Stimulated activated CD8-positive, alpha-beta memory T cell treated with anti-CD3 and anti-CD28 coated beads, Interleukin-4, amount 100 ng/mL, for 1 hour (primary cell): ENCODE measurements at places on chromosomes 16 and 17.

GRCh38 chr17:62705778-62706597, 78.5 kb downstream of the MRC2 start:
- no peak for DNase-seq

GRCh38 chr16:67241008-67241900, 6.0 kb downstream of the FHOD1 start:
- DNase-seq: no peak

GRCh38 chr17:36665417-36665816, 64.0 kb downstream of the MRM1 start:
- no peak for DNase-seq

DNA sequence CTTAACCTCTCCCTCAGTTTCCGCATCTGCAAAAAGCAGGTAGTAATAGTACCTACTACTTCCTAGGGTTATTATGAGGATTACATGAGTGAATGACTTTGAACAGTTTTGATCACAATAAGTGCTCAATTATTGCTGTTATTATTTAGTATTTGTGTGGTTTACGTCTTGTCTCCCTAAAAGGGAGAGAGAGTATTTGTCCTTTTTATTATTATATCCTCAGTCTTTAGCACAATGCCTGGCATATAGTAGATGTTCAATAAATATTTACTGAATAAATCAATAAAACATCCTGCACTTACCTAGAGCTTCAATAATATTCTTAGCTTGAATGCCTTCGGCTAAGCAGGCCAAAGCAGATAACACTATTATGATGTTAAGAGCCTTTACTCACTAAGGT, 160.0 kb downstream of the TANC2 start:
- DNase-seq: no peak

DNA sequence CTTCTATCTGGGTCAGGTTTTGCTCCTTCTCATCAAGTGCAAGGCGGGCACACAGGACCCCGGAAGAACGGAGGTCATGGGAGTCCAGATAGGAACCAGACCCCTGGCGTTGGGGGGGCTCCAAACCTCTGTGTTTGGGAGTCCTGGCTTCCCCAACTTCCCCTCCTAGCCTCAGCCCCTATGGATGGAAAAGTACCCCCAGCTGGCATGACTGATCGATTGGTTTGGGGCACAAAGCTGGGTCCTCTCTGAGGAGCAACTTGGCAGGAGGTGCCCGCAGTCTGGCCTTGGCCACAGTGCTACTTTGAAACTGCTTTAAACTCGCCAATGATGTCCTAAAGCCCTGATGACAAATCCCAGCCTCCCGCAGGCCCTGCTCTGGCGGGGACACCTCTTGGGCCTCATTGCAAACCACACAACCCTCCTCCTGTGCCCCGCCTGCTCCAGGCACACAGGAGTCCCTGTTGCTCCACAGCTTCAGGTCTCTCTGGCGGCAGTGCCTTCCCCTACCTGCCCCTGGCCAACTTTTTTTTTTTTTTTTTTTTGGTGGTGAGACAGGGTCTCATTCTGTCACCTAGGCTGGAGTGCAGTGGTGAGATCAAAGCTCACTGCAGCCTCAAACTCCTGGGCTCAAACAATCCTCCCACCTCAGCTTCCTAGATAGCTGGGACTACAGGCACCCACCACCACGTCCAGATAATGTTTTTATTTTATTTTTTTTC, 38.0 kb upstream of the SNN start:
- DNase-seq: no peak

GRCh38 chr17:1035546-1036170, 38.7 kb downstream of the TIMM22 start:
- no peak for DNase-seq

DNA sequence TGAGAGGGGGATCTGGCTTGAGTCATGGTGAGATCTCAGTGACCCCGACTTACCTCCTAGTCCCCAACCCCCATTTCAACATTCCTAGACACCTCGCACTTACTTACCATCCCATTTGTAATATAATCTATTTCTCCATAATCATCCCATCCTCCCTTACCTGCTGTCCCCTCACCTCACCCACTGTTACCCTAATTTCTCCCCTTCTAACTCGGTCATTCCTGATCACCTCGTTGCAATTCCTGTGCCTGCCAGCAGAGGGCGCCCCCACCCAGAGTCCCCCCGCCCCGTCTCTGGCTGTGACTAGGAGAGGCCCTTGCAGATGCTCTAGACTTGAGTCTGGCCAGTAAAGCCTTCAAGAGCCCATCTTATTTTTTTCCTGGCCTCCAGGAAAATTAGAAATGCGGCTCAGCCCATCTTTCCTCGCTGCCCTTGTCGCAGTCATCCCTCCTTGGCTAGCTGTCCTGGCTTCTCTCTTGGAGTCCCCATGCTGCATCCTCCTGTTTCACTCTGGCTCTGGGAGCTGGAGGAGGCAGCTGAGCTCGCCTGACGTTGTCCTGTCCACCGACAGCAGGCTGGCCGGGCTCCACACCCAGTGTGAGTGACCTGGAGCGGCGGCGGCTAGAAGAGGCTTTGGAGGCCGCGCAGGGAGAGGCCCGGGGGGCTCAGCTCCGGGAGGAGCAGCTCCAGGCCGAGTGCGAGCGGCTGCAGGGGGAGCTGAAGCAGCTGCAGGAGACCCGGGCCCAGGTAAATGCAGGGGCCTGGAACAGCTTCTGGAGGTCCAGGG, 5.0 kb downstream of the TBKBP1 start:
- DNase-seq: peak; percentile 70

DNA sequence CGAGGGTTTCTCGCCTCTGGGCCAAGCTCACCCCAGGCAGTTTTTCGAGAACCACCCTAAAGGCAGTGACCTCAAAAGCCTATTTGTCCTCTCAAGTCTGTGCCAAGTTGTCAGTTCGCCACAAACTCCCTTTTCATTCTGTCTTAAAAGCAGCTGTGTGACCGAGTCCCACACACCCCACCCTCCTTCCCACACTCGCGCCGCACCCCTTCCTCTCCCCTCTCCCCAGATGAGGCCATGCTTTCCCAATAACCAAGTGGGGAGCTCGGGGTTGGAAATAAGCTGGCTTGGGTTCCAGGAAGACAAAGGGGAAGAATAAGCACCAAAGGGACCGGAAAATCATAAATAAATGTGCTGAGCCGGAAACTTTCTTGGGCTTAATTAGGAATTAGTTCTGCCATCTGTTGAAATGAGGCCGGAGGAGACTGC, 36.7 kb downstream of the GRIN2C start:
- no peak for DNase-seq

DNA sequence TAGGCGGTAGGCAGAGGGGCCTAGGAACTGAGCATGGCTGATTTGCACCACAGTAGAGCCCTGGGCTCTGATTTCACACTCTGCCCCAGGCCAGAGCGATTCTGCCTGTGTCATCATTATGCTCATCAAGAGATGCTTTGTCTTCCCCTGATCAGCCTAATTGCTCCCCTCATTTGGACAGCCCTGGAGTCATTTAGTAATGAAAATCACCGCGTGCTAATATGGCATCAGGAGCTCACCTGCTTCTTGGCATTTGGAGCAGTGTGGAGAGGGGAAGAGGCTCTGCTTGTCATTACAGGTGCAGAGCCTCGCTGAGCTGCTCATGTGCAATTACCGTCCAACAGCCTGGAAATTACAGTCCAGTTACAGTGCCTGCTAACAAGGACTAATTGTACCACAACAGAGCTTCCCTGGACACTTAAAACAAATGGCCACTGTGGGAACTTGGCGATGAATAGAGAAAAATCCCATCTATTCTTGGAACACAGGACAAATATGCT, 157.1 kb upstream of the WSCD1 start:
- DNase-seq: no peak

DNA sequence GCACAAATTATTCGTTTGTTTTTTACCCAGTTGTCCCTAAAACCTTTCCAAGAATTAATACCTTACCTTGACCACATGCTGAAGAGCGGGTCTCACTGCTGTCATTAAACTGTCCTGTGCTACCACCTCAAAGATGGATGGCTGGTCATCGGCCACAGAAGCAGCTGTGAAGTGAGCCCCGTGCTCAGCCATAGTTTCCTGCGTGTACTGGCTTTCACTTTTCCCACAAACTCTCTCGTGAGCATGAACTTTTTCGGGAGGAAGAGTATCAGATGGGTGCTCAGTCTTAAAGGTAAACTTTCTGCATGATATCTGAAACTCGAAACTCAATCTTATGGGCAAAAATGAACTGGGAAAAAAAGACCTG, 558 bp downstream of the PEX12 start:
- DNase-seq: no peak

DNA sequence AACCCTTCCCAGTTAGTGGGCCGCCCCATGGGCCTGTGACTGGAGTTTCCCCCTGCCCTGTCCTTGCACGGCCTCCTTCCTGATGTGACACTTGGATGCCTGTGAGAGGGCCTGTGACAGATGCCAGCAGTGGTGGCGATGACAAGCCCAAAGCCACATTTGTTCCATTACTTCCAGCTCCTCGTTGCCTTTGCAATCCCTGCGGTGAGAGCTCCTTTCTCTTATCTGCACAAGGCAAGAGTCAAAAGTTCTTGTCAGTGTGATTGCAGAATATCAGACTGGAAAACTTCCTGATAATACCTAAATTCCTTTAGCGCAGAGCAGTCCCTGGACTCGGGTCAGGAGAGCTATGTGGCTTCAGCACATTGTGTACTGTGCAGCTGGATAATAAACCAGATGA, 54.4 kb upstream of the ARHGAP44 start:
- no peak for DNase-seq

DNA sequence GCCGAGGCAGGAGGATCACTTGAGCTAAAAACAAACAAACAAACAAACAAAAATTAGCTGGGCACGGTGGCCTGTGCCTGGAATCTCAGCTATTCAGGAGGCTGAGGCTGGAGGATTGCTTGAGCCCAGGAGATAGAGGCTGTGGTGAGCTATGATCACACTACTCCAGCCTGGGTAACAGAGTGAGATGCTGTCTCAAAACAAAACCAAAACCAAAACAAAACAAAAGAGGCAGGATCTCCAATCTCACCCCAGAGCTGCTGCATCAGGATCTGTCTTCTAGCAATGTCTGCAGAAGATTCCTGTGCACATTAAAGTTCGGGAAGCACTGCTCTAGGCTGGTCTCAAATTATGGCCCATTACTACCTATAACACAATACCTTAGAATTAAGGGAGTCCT, 43.1 kb downstream of the MAP2K6 start:
- DNase-seq: no peak

DNA sequence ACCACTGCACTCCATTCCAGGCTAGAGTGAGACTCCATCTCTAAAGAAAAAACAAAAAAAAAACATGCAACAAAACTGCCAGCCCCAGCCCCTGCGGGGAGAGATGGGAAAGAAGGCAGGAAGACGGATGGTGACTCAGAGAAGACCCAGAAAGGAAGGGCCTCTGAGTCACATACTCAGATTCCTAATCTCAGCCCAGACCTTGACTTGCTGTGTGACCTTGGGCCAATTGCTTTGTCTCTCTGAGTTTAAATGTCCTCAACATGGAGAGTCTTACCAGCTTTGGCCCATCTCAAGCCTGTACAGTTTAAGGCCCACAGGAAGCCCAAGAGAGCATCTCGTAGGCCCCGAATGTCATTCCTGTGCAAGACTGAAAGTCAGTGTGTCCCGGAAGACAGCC, 86.5 kb upstream of the LHX1 start:
- DNase-seq: no peak

- DNase-seq: no peak
Measured at GRCh38 chr17:68587847-68588246, 13.3 kb downstream of the FAM20A start.

GRCh38 chr16:81558077-81558443, 113.5 kb downstream of the CMIP start:
- DNase-seq: no peak

DNA sequence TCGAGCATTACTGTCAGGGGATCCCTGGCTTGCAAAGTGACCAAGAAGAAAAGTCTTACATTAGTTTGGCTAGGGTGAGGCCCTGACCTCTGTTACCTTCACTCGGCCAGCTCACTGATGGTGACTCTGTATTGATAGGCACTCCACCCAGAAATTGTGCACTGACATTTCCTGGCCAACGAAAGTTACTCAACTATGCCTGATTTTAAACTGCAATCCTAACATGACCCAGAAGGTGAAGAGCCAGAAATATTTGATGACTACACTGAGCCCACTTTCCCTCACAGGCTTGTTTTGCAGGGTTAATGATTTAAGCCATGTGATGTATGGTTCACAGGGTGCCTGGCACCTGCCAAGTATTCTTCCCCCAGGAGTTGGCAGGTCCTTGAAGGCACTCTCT, 208.2 kb upstream of the MAF start:
- no peak for DNase-seq

- no peak for DNase-seq
Measured at GRCh38 chr17:29581583-29582253, 7.7 kb downstream of the GIT1 start.

DNA sequence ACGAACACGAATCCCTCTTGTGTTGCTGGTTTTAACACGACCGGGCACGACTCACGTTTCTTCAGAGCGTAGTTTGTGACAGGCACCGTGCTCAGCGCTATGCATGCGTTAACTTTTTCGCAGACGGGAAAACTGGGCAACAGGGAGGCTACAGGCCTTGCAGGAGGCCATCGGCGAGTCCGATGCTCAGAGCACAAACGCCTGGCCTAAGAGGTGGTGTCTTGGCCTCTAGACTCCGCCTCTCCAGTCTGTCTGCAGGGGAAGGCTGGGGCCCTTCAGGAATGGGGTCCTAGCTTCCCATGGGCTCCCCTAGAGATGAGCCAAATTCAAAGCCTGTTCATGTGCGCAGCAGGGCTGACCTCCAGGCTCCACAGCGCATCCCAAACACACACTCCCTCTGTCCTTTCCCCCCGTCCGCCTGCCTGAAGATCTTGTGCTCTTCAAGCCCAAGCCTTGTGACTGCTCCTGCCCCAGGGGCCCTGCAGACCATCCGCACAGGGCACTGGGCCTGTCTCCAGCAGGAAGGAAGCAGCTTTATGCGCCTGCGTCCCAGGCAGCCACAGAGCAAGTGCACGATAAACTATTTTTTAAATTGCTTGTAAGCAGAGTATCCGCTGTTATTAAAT, 3.1 kb downstream of the CLCN7 start:
- no peak for DNase-seq

DNA sequence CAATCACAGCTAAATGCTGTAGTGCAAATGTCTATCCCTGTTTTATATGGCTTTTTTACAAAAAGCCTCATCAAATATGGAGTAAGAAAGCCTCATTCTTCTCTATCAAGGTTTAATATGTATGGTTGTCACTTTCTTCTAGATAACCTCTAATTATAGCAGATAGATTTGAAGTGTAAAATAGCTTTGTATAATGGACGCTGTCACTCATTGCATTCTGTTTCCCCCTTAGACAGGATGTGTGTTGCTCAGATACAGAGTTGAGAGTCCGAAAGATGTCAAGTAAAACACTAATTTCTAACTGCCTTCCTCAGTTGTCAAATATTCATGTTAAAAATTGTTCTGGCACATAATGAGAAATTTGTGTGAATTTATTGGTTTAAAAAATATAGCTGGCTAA, 88.0 kb downstream of the NLK start:
- no peak for DNase-seq

- no peak for DNase-seq
Measured at GRCh38 chr17:36149296-36149820, 27.1 kb downstream of the TBC1D3B start.

DNA sequence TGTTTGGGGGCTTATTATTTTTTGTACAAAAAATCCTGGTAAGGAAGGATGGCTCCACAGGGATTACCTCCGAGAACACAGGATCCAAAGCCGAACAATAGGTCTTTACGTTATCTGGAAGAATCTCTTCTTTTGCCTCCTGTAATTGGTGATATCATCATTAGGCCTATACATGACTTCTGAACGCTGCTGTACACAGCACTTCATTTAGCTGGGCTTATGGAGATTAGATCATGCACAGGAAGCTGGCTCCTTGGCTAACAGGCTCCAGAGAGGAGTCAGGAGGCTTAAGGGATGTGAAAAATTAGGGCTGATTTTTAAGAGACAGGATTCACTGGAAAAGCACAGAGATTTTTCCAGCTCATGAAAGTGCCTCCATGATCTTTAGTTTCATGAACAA, 54.7 kb downstream of the TANGO6 start:
- no peak for DNase-seq

GRCh38 chr17:6695051-6695450, 18.1 kb downstream of the SLC13A5 start:
- no peak for DNase-seq
